ENCODE measurements at places on chromosomes 2 and 18.
A peak's percentile ranks its signal among the peaks of the same experiment; 100 is the strongest.

GRCh38 chr18:69399253-69399652 lies 1.4 kb upstream of the DOK6 start:
- DNase-seq, result no peak

DNA sequence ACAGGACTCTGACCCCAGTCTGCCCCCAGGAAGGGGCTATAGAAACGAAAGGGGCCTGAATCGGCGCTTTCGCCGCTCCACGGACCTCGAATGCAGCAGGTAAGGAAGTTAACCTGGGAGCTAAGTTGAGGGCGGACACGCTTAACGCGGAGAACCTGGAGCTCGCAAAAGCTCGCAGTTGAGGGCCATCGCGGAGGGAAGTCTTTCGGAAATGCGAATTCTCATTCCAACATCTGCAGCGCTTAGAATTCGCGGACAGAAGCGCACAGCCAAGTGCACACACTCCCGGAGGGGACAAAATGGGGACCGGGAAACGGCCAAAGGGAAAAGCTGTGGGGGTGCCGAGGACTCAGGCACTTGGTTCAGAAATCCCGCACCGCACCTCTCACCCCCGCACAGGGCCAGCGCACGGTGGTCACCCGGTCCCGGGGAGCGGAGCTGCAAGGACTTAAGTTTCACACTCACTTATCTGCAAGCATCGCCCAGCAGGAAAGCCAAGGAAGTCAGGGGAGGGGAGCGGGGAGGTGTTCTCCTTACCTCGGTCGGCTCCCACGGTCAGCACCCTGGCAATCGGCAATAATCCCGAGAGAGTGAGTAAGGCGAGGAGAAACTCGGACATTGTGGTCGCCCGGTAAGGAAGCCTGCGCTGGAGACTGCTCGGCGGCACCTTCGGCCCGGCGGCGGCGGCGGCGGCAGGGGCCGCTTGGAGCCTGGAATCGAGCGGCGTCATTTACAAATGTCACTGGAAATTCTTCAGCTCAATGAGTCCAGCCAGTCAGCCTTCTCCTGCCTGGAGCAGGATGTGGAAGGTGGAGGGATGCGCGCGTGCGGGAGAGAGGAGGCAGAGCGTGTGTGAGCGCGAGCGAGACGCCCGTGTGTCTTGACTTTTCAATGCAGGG lies 456 bp downstream of the LRP1B start:
- DNase-seq, result no peak

DNA sequence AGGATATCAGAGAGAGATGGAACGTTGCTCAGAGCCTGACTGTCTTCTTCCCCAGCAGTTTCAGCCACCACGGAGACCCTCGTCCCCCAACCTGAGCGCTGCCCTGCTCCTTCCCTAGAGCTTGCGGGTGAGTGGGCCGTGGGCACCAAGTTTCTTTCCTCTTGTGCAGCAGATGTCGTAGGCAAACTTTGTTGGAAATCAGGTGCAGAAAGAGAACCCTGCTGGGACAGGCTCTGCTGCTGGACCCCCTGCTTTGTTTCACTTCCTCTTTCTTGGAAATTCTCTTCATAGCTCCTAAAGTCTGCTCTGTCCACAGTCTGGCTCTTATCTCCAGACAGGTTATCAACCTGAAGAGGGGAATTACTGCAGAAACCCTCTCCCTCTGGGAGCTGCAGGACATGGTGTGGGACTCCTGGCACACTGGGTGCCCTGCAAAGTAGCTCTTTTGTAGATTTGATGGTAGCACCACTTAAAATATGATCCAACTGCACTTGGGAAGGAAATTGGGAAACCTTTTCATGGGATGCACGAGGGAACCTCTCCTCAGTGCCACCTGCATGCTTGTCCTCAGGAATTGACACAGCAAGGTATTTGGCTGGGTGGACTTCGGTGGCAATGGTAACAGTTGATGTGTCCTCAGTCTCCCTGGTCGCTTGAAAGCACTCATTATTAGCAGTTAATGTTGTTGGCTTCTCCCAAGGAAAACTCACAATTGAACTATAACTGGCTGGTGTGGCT lies 92.2 kb downstream of the ALPK2 start:
- DNase-seq, result no peak

- DNase-seq, result no peak
Observed at GRCh38 chr2:51706220-51706619, 674.3 kb upstream of the NRXN1 start.

DNA sequence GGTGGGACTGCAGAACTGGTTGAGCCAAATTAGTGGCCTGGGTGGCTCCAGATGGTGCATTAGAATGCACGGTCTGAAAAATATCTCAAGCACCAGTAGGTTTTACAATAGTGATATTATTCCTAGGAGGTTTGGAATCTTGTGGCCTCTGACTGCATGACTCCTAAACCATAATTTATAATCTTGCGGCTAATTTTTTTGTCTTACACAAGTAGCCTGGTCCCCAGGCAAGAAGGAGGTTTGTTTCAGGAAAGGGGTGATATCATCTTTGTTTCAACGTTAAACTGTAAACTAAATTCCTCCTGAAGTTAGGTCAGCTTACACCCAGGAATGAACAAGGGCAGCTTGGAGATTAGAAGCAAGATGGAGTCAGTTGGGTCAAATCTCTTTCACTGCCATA lies 98.9 kb upstream of the ARL4C start:
- no peak for DNase-seq

- DNase-seq, result no peak
Observed at GRCh38 chr2:59947917-59948541, 605.4 kb downstream of the BCL11A start.

DNA sequence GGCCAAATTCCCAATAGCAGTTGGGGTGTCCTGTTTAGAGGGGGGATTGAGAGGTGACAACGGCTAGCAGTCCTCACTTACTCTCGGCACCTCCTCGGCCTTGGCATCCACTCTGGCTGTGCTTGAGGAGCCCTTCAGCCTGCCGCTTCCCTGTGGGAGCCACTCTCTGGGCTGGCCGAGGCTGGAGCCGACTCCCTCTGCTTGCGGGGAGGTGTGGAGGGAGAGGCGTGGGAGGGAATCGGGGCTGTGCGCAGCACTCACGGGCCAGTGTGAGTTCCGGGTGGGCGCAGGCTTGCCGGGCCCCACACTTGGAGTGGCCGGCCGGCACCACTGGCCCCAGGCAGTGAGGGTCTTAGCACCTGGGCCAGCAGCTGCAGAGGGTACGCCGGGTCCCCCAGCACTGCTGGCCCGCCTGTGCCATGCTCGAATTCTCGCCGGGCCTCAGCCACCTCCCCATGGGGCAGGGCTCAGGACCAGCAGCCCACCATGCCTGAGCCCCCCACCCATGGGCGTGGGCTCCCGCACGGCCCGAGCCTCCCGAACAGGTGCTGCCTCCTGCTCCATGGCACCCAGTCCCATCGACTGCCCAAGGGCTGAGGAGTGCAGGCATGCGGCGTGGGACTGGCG lies 705.9 kb upstream of the ZNF804A start:
- DNase-seq, result no peak

GRCh38 chr2:64609227-64609941 lies 44.3 kb downstream of the SERTAD2 start:
- DNase-seq, result peak; percentile 71

DNA sequence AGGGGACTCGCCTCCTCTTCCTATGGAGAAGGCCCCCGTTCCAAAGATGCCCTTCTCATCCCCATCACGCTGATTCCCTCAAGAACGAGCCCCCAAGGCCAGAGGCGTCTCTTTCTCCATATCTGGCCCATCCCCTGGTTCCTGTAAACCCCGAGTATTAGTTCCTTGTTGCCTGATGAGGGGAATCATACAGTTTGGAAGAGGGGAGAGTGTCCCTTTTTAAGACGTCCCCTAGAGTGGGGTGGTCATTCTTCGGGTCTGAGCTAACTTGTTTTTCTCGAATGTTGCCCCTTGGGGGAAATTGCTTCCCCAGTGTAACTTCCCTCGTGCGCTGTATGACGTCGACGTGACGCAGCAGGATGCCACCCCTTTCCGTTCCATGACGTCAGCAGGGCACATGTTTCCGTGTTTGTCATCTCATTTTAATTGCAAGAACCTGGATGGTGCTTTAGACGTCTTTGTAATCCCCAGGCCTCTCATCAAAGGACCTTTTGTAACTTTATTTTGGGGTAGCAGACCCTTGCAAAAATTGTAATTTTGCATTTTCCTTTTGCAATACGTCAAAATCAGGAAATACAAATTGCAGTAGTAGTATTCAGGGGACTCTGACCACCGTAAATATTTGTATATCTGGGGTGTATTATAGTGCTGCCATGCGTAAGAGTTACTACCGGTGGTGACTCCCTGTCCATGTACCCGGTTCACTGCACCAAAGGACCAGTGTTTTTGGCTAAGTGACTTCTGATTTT lies 569 bp downstream of the BABAM2 start:
- peak; percentile 95 for DNase-seq

- no peak for DNase-seq
Observed at GRCh38 chr18:75728621-75729020, 301.1 kb upstream of the SMIM21 start.

DNA sequence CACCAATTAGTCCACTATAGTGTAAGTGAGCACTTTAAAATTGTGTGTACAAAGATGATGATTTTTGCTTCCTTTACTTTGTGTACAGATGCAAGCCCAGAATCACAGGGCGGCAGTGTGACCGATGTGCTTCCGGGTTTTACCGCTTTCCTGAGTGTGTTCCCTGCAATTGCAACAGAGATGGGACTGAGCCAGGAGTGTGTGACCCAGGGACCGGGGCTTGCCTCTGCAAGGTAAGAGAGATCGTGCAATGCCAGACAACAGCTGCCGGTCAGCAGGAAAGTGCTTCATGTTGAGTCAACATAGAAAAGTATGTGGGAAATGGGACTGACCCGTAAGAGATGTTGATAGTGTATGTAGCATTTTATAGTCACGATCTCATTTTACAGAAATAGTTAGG lies 156.8 kb upstream of the TTC39C start:
- DNase-seq, result no peak

- no peak for DNase-seq
Observed at GRCh38 chr2:29193681-29194080, 78.5 kb downstream of the CLIP4 start.

DNA sequence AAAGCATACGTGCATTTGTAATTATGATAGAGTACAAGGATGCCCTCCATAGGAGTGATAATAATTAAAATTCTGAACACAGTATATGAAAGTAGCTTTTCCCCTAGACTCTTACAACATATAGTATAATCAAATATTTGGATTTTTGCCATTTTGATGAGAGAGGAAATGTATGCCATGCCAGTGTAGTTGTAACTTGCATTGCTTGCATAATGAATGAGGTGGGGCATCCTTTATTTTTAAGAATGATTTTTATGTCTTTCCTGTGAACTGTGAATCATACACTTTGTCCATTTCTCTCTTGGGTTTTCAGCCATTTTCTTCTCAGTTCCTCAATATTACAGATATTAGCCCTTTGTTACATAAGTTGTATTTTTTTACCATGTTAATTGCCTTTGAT lies 197.5 kb downstream of the SCG2 start:
- DNase-seq, result no peak

DNA sequence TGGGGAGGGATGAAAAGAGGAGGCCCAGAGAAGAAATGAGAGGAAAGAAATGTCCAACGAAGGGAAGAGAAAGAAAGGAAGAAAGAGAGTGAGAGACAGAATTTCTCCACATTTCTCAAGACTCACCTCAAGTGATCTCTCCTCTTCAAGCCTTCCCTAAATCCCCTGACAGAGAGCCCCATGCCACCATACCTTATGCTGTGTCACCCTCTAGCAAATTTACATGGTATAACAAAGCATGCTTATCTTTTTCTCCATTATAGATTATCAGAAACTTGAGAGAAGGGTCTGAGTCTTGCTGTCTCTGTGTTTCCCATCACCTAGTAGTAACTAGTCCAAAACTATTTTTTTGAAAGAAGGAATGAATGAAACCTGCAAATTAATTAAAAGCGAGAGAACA lies 1208.4 kb downstream of the DPP10 start:
- DNase-seq, result no peak

DNA sequence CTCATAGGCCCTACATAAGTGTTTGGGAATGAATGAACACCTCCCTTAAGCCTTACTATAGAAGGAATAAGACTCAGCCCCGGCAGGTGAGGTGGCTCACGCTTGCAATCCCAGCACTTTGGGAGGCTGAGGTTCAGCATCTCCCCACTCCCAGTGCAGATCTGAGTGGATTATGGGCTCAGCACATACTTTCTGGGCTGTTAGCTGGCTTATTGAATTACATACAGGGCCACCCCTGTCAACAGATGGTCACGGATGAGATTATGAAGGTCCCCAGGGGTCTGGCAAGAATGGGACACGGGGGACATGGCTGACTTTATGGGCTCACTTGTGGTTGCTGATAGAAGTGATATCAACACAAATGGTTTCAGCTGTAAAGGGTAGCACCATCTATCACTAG lies 322.3 kb downstream of the TSN start:
- no peak for DNase-seq

DNA sequence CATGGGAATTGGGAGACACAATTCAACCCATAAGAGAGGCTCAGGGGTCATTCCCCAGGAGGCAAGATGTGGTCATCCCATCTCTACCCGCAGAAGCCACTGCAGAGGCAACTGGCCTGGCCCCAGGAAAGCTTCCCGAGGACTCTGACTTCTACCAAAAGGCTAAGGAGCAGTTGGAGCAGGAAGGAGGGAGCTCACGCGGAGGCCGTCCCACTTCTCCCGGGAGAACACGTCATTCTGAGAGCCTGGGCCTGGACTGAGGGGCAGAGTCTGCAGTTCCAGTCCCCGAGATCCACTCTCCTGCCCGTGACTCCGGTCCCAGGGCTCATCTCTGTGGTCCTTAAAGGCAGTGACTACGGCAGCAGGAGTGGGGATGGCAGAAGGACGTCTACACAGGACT lies 69.0 kb upstream of the TAF1B start:
- DNase-seq, result no peak

- DNase-seq, result no peak
Observed at GRCh38 chr2:110095994-110096633, 19.5 kb downstream of the MALL start.
